ENCODE measurements at places on chromosomes 2 and 18.

DNA sequence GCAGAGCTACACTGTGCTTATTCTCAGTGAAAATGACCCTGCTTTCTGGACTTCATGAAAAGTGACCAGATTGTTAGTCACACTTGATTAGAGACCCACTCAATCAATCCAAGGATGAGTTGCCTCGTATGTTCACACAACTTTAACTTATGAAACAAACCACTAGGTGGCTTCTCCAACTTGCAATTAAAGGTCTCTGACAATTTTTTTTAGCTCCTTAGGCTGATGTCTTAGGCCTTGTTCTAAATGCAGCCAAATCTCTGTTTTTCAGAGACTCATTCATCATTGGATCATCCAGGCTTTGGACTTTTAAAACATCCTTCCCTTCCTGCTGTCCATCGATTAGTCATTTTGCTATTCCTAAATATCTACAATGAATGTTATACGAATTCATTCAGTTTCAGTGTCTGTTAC is 63.4 kb downstream of the MREG start:
- peak; percentile 13 for DNase-seq

DNA sequence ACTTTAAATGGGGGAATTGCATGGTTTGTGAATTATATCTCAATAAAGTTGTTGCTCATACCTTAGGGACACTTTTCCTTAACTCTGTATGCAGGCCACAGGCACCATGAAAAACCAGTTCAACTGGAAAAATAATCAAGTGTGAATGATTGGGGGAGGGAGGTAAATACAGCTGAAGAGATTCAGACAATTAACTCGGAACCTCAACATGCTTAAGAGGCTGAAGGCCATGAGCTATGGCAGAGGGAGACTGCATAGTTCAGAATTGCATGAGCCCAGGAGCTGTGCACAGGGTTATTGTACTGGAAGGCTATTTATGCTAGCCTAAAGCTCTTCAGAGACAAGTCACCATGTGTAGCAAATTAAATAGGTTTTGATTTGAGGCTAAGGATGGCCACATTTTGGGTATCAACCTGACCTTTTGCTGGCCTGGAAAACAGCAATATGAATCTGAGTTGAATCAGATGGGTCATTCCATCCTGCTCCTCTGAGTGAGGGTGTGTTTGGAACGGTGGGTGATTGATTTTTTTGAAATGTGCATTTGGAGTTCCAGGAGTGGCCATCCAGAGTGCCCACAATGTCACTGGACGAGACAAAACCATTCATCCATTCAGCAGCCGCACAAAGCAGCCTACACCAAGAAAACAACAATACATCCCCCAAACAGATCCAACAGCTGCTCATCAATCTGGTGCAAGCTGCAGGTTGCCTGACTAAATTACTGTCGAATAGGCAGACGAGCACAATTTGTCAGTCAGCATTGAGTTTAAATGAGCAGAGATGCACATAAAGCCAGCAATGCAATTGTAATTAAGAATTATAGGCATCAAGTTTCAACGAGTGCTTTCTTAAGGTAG is 42.5 kb downstream of the HRH4 start:
- peak; percentile 52 for DNase-seq

GRCh38 chr2:42976351-42976750 is 184.0 kb upstream of the HAAO start:
- no peak for DNase-seq

GRCh38 chr2:230899287-230899686 is 25.8 kb downstream of the GPR55 start:
- peak; percentile 85 for DNase-seq

GRCh38 chr18:57793302-57793986 is 9.7 kb downstream of the ATP8B1 start:
- no peak for DNase-seq

DNA sequence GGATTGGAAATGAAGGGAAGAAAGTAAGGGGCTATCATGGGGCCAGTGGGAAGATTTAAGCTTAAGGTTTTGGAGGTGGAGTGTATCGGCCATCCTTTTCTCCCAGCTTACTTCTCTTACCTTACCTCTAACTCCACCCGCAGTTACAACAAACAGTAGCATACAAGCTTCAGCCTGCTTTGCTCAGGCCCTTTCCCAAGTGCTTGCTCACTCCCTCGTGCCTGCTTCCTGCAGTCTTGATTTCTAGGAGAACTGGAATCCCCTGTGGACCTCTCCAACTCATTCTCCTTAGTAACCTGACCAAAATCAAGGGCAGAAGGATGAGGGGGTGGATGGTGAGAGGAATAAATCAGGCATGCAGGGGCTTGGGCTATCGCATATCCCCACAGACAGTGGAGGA is 5.8 kb upstream of the LYG2 start:
- no peak for DNase-seq

- DNase-seq: no peak
These were observed 154.4 kb upstream of the TWIST2 start for GRCh38 chr2:238693337-238694093.

- DNase-seq: peak; percentile 18
These were observed 447.5 kb upstream of the FSIP2 start for GRCh38 chr2:185291035-185291647.

GRCh38 chr2:216974321-216975302 is 114.7 kb upstream of the TNP1 start:
- DNase-seq: no peak

DNA sequence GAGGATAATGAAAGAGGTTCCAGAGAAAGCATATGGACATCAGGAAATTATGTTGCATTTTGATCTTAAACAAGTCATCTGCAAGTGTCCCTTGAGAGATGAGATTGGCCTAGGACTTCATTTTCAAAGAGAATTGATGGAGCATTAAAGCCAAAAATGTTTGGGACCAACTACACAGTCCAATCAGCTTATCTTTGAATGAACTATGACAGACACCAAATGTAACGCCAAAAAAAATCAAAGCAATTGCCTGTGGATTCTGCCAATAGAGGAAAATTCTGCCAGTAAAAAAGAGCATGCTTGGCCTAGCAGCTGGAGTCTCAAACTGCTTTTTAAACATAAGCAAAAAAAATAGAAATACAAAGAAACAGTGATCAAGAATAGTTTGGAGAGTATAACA is 594.5 kb upstream of the CHAC2 start:
- DNase-seq: peak; percentile 14

GRCh38 chr18:68498185-68498584 is 216.7 kb downstream of the TMX3 start:
- no peak for DNase-seq

DNA sequence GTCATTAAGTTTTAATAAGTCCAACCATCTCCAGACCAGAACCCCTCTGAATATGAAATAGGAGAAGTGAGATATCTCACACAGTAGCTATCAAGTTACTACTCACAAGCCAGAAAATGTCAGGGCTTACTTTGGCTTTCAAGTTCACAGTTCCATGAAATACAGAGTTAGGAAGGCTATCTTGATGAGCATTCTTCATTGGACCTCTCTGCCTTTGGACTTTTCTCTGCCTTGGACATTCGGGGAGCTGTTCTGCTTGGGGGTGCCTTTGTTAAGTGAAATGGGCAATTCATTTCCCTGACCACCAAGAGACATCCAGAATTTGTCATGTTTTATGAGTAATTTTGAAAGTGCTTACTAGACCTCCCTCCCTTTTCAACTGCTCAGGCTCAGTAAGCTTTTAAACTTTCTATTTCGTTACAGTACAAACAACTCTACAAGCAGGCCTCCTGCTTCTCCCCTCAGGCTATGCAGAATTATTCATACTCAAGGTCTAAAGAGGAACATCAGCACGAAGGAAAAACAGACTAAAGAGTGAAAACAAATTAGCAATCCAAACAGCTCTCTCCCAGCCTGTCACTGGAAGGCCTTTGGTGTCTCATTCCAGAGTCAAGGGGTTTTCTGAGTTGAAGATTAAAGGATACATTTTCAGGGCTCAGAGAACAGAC is 95.3 kb downstream of the MREG start:
- peak; percentile 23 for DNase-seq

DNA sequence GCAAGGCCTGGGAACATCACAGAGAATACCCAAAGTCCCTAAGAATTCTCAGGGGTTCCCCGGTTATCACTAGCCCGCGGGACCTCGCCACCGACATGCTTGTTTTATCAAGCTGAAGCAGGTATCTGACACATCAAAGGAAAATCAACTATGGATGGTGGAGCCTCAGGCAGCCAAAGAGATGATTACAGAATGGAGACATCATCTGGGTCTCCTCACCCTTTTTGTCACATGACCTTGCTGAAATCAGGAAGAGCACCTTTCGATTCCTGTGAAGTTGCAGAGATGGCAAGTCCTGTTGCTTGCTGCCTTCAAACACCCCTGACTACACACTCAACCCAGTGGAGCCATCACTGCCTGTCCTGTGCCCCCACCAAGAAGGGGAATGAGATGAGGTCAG is 19.2 kb upstream of the CAB39 start:
- DNase-seq: no peak
